AG09319 (cell line): ENCODE measurements at places on chromosomes 7 and 10.
A peak's percentile ranks its signal among the peaks of the same experiment; 100 is the strongest.

GRCh38 chr7:92523110-92523509, 5.2 kb downstream of the PEX1 start:
- no peak for DNase-seq

GRCh38 chr7:138982204-138982623, 1.0 kb upstream of the KIAA1549 start:
- no peak for DNase-seq

- no peak for DNase-seq
Measured at GRCh38 chr10:127715782-127716378, 21.1 kb upstream of the FOXI2 start.

- DNase-seq: peak; percentile 0
Measured at GRCh38 chr10:35613597-35614226, 8.6 kb downstream of the GJD4 start.

DNA sequence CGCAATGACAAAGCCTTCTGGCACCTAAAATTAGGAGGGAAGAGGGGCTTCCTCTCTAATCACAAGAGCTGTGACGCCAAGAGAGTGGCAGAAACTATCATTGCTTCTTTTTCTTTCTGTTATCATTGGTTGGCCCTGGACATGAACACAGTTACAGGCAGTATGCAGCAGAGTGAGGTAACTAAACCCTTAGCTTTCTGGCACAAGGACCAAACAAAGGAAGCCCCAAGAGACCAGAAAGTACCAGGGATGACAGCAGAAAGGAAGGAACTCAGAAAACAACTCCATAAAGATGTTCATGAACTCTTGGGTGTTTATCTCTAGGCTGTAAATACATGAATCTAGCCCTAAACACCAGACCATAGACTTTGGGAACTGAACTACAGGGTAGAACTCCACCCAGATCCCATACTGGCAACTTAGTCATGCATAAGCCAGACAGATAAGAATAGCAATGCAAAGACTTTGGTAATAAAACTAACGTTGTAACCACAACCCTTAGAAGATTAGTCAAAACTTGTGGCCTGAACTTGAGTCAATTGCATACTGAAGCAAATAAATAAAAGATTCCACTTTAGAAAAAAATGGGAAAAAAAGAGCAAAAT, 195.7 kb upstream of the PTN start:
- peak; percentile 18 for DNase-seq

DNA sequence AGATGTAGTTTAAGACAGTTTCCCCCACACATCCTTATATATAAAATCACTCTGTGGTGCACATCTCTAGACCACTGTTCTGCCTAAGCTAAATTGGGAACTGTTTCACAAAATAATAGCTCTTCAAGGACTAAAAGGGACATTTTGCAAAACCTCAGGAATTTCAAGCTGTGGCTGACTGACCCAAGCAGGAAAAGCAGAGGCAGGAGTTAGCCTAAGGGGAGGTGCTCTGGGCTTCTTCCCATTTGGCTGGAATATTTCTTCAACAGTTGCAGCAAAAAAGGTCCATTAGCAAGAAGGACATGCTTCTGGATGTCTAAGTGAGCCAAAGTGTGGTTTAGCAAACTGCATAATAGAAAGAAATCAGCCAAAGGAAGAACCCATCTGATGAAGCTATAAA, 551.2 kb upstream of the ANKRD30A start:
- no peak for DNase-seq

GRCh38 chr7:87128861-87129267, 23.4 kb upstream of the DMTF1 start:
- DNase-seq: no peak

GRCh38 chr7:21828841-21829240, 116.9 kb downstream of the CDCA7L start:
- DNase-seq: no peak

DNA sequence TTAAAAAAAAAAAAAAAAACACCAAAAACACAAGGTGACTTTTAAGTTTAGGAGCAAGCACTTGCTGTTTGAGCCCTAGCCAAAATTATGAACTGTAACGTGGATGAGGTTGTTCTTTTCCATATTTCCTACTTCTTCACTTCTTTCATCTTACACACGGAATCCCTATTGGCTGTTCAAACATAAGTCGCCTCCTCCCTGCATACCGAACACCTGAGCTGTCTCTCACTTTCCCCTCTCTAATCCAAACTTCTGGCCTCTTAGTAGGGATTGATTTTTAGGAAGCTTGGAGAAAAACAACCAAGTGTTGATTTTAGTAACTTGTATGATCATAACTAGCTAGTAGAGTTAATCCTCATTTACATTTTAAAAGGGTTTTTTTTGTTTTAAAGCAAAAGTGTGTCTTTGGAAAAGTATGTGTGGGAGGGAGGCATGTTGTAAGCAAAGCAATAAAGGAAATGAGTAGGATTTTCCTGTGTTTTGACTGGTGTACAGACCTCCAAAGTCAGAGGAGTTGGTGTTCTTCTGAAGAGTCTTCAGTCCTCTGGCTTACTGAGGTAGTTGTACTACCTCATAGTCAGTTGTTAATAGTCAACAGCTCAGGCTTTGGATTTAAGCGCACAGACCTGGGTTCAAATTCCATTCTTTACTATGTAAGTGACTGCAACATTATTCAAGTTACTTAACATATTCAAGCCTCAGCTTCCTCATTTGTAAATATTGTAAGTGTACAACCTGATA, 39.3 kb downstream of the RABGEF1 start:
- no peak for DNase-seq

- DNase-seq: no peak
Measured at GRCh38 chr10:1488970-1489548, 248.3 kb downstream of the ADARB2 start.

DNA sequence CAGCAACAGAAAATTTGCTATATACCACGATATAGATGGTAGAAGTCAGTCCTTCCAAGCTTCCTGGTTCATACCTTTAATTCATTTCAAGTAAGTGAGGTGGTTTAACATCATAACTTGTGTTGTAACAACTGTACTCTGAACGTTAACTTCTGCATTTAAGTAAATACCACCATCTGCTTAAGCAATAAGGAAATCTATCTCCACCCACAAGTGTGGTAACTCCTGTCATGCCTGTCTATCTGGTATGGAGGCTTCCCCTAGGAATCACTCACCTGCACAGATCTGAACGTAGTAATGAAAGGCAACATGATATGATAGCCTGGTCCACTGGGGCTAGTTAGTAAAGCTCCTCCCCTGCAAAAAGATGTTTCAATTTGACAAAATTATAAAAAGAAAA, 2.3 kb downstream of the ERLIN1 start:
- DNase-seq: no peak

GRCh38 chr7:20561466-20561865, 54.0 kb upstream of the ABCB5 start:
- DNase-seq: no peak

DNA sequence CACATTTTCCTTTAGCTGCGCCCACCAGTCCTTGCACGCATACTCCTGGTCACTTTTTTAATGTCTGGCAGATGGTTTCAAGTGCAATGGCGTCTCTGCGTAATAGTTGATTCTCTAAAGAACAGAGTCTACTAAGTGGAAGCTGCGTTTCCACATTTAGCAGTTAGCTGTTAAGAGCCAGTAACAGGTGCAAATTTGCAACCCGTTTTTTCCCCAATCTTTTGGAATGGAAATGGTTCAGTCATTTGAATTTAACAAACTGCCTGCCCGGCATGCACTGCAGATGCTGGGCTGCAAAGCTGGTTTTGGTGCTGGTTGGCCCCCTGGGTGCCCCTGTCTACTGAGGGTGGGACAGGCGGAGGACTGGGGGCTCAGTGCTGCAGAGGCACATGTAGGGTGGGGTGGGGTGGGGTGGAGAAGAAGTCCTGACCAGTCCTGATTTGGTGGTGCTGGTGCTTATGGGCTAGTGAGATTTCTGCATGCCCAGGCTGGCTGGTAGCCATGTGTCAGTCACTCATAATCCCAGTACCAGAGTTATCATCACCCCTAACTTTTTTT, 43.9 kb downstream of the CUX1 start:
- no peak for DNase-seq

GRCh38 chr7:142243823-142244222, 14.0 kb downstream of the PRSS58 start:
- no peak for DNase-seq

- no peak for DNase-seq
Measured at GRCh38 chr10:102704915-102705314, 9.3 kb downstream of the ARL3 start.

- DNase-seq: no peak
Measured at GRCh38 chr7:20831956-20832355, 45.3 kb upstream of the SP8 start.

DNA sequence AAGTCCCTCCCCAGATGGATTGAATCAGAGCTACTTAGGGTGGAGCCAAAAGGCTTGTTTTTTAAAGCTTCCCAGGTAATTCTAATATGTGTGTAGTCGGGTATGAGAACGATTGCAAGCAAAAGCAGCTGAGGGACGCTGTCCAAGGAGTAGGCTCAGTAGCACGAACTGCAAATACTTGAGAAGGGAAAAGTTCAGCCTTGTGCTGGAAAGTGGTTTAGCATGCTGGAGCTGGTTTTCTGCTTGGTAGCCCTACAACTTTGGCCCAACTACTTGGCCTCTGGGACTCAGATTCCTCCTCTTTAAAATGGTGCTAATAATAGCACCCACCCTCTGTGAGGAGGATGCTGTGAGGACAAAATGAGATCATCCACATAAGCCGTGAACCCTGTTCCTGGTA, 76.2 kb downstream of the AHR start:
- no peak for DNase-seq

DNA sequence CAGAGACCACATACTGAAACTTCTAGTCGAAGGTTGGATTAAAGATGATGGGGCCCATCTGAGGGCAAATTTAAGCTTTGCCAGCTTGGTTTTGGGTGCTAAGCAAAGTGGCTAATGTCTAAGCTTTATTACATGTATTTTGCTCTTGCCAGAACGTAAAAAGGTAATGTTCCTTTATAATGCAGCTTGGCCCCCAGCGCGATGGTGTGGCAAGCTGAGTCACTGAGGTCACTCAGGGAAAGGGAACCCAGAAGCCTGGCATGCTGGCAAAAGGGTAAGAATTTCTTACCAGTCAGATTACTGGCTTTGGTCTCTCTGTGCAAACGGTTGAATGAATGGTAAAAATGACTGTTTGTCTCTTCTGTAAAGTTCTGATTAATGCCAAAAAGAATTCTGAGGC, 158.3 kb upstream of the KCND2 start:
- DNase-seq: no peak

DNA sequence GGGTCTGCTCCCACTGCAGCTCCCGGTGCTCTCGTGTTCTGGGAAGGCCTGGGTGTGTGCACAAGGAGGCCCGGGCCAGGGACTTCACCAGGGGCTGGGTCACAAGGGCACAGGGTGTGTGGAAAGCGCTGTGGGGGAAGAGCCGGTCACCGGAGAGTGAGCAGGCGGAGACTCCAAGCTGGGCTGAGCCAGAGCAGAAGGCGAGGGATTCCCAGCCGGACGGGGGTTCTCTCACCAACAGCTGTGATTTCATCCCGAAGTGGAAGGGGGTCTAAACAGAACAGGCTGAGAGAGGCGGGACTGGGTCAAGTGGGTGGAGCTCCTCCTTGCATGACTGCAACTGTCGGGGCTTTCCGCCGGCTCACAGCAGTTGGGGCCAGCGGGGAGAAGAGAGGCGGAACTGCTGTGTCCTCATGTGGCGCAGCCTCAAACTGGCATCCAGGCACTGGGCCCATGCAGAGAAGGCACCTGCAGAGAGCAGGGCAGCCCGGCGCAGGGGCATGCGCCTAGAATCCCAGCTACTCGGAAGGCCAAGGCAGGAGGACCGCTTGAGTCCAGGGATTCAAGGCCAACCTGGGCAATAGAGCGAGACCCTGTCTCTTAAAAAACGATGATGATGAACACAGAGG, 7.6 kb upstream of the ORAI2 start:
- no peak for DNase-seq

DNA sequence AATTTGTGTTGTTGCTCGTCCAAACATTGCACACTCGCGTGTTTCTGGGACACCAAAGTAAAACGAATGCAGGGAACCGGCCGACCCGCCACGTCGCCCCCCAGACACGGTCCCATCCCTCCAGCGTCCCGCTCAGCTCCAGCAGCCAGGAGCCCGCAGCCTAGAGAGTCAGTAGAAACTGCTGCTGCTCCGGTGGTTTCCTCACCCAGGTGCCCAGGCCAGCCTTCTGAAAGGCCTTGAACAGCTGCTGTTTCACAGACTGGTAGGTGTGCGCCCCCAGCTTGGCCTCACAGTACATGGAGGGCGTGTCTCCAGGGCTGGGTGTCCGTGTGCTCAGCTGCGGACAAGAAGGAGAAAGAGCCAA, 126.8 kb downstream of the WDR37 start:
- DNase-seq: no peak

DNA sequence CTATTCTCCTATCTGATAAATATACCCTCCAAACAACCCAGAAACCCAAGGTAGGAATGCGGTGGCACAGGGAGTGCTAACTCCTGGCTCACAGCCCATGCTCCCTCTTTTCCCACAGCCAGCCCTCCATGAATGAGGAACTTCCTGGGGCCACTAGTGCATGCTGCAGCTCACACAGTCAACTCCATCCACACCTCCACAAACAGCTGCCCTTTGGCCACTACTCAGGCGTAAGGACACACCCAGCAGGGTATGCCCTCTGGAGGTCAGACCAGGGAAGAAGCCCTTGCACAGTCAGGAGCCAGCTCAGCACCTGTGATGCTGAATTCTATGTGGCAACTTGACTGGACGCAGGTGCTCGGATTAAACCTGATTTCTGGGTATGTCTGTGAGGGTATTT, 85.2 kb upstream of the PIK3CG start:
- no peak for DNase-seq

- DNase-seq: no peak
Measured at GRCh38 chr7:22292531-22292930, 64.4 kb downstream of the RAPGEF5 start.

DNA sequence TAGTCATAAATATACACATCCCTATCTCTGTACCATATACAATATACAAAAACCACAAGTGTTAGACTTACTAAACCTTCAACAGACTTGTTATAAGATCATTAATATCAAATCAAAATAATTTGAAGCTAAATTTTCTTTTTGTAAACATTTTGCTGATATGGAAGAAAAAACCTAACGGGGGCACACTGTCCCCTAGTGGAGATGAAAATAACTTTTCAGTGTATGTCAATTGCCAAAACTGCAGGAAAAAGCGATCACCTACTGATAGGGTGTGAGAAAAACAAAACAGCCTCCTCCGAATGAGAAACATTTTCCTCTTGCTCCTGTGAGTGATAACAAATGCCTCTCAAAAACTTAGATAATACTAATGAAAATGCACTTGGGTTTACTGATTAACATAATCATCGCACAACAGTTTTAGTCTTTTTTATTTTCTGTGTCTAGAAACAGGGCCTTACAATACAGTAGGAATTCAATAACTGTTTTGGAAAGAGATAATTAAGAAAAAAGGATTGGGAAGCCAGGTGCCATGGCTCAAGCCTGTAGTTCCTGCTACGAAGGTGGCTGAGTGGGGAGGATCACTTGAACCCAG, 322.7 kb downstream of the CRPPA start:
- DNase-seq: no peak
